ENCODE measurements at places on chromosomes 7 and 10.
A peak's percentile ranks its signal among the peaks of the same experiment; 100 is the strongest.

DNA sequence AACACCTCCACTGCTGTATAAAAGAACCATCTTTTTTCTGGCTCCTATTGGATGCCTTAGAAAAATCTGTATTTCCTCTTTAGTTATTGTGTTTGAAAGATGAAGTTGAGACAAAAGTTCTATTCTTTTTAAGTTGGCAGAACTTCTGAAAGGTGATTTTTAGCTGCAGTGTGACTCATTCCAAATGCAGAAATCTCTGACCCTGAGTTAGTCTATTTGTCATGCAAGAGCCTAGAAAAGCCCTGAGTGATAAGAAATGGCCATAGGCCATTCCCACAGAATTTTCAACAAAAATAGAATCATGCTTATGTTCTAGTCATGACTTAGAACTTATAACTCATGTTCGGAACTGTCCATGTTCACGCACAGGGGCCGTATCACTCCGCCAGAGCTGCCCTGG, 89.1 kb downstream of the EGFR start:
- no peak for DNase-seq

DNA sequence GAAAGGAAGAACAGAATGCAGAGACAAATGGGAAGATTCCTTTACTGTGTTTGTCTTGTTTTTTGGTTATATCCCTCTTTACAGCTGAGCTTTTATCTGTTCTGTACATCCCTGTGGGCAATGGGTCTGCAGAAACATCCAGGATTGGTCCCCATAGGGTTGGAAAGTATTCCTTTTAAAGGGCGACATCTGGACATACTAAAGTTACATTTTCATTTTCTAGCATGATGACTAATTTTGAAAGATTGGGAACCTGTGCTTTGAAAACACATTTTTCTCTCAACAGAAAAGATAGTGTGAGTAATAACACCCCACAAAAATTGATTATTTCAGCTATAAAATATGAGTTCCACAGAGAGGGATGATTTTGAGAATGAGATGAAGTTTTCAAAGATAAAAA, 435.8 kb downstream of the GPAM start:
- no peak for DNase-seq

- DNase-seq = no peak
These were observed 73.3 kb upstream of the NANOS1 start for GRCh38 chr10:118955951-118956801.

DNA sequence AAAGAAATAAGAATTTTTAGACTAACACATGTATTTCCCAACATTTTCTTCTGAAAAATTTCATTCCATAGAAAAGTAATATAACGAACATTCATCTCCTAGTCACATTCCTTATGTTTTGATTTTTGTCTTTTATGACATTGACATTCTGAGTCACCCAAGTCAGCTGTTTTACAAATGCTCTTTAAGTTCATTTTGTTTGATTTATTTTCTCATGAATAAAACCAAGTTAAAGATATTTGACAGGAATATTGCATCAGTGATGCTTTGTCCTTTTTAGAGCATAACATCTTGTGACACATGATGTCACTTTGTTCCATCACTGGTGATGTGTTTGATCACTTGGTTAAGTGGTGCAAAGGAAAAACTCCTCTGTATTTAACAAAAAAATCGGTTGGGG, 48.4 kb downstream of the HGF start:
- no peak for DNase-seq

DNA sequence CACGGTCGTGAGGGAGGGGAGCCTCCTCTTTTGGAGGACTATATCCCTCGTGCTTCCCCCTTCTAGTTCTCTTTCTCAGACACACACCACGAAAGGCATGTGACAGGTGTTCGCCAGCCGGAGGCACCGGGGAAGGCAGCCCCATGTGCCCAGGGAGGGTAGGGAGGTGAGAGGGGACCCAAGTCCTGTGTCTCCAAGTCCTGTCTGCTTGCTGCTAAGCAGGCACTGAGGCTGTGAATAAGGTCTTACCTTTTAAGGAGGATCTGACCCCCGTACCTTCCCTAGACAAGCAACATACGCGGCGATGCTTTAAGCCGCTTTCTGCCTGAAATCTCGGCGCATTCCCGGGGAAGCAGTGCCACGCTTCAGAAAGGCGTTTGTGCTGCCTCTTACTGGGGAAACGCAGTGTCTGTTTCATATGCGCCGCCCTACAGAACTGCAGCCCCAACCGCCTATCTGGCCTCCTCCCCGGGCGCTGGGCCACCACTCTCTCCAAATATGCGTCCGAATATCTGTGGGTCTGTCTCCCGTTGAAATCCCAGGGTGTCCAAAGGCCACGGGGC, 770 bp downstream of the PLXNA4 start:
- DNase-seq = no peak

DNA sequence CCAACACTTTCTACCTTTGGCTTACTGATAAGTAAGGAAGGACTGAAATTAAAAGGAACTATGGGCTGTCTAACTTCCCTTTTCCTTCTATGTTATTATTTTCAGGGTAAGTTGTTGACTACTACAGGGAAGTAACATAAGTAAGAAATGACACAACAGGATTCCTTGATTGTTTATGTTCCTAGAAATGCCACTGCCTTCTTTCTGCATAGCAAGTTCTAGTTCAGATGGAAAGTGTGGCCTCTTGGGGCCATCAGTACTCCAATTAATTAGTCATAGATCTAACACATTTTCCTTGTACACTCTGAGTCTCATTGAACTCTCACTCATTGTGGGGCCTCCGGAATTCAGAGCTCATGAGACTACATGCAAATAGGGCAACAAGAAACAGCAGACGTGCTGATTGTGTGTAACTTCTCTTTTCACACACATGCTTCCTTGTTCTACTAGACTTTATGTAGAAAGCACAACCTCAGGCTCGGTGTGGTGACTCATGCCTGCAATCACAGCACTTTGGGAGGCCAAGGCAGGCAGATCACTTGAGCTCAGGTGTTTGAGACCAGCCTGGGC, 35.3 kb upstream of the HIBADH start:
- no peak for DNase-seq

GRCh38 chr7:91263384-91264045, 718 bp upstream of the FZD1 start:
- no peak for DNase-seq

DNA sequence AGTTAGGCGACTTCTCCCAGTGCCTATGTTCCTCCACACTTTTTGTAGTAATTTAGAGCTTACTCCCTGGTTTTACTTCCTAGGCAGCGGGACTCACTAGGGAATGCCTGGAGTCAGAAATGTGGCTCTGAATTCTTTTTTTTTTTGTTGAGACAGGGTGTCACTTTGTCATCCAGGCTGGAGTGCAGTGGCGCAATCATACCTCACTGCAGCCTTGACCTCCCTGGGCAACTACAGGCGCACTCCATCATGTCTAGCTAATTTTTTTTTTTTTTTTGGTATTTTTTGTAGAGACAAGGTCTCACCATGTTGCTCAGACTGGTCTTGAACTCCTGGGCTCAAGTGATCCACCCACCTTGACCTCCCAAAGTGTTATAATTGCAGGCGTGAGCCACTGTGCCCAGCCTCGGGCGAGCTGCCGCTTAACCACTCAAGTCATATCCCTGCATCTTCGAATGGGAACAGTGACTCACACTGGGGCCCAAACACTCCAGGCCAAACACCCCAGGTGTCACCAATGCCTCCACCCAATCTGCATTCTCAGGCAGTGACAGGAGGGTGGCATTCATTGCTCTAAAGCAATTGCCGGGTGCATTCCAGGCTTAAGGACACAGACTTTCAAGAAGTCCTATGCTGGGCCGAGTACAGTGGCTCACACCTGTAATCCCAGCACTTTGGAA, 19.6 kb downstream of the RGS10 start:
- DNase-seq = no peak

GRCh38 chr7:66627881-66628360, 760 bp upstream of the KCTD7 start:
- no peak for DNase-seq

- no peak for DNase-seq
These were observed 10.6 kb downstream of the CPA4 start for GRCh38 chr7:130303551-130303950.

- DNase-seq = no peak
These were observed 10.4 kb upstream of the LMBR1 start for GRCh38 chr7:156903232-156903909.

- no peak for DNase-seq
These were observed 97.3 kb downstream of the DNAH11 start for GRCh38 chr7:21640105-21640504.

DNA sequence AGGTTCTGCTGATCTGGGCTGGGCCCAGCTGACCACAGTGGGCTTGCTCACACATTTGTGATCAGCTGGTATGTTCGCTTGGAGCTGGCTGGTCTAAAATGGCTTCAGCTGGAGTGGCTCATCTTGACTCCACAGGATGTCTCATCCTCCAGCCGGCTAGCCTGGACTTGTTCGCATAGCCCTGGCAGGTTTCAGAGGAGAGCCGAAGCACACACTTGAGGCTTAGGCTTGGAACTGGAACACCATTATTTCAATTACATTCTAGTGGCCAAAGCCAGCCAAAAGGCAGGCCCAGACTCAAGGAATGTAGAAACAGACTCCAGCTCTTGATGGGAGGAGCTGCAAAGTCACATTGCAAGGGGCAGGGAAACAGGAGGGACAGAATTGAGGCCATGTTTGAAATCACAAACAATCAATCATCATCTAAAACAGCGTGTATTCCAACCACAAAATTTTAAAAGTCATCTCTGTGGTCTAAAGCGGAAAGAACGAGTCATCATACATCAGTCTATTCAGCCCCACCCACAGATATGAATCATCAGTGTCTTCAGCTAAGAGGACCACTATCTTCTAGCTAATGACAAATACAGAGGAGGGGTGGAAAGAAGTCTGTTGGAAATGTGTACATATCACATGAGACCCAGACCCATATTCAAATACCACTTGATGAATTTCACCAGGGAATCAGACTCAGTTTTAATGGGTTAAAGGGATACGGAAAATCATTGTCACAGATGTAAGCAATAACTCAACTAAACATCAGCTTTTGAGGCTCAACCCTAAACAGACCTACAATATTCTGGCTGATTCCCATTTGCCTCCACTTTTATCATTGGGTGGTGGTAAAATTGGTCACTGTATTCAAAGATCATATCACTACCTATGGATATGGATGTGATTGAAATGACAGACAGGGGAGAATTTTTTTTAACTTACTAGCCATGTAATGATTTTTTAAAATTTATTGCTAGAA, 139.0 kb upstream of the MKLN1 start:
- peak; percentile 31 for DNase-seq

GRCh38 chr10:111379534-111380187, 302.8 kb downstream of the ADRA2A start:
- no peak for DNase-seq

DNA sequence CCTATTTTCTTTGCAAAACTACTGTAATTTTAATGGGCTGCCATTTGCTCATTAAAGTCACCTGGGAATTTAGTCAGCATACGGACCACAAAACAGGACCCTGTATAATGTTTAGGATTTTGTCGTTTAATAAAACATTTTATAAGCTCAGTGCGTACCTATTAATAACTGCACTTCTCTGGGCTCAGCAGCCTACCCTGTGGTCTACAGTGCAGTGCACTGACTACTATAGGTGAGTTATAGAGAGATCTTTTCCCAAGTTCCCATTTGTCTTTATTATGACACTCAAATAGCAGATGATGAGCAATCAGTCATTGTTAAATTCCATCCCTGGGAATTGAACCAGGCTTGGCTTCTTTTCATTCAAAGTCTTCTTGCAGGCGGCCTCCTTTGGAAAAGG, 433.4 kb upstream of the NFE2L3 start:
- DNase-seq = no peak

- no peak for DNase-seq
These were observed 824.7 kb downstream of the REEP3 start for GRCh38 chr10:64345856-64346255.

GRCh38 chr10:93718937-93719725, 16.7 kb upstream of the FRA10AC1 start:
- DNase-seq = no peak

- DNase-seq = no peak
These were observed 343.0 kb upstream of the SEMA3D start for GRCh38 chr7:85529831-85530230.

Data from activated T-cell treated with anti-CD3 and anti-CD28 coated beads for 4 hours (primary cell).